ENCODE measurements at places on chromosomes 1 and 21. TPM values are rescaled to one million over a fixed set of nuclear protein-coding genes. Genes with fewer than 3 reads are reported as not detected.

AADACL3 gene
- not detected for total RNA-seq

FCRL1 gene
- 3.2 TPM for total RNA-seq

SNIP1 gene
- 11.0 TPM for total RNA-seq

GRCh38 chr1:117339866-117340700 is 27.2 kb upstream of the MAN1A2 start:
- DNase-seq: no peak

- DNase-seq: peak; percentile 36
Observed at GRCh38 chr1:223811634-223812101, 34.1 kb downstream of the TP53BP2 start.

- no peak for DNase-seq
Observed at GRCh38 chr1:6588128-6588892, 8.5 kb downstream of the ZBTB48 start.

DNA sequence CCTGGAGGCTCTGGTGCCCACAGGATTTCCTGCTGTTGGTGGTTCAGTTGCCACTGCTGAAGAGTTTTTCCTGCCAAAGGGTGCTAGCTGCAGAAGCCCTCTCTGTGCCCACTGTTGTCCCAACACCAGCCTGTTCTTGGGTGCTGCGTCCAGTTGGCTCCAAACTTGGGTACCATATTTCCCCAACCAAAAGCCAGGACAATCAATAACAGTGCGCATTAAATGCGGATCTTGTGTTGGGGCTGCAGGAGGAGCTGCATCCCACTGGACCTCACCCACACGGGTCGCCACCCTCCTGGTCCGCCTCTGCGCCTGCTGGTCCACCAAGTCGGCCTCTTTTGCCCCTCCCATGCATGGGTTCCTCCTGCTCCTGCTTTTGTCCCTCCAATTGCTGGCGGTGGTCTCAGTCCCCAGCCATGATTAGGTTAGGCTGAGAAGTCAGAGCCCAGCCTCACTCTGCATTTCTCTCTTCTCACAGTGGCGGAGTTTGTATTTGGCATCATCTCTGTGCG is 9.8 kb downstream of the ABCG1 start:
- no peak for DNase-seq

- no peak for DNase-seq
Observed at GRCh38 chr1:1359308-1359663, 931 bp upstream of the MXRA8 start.

DNA sequence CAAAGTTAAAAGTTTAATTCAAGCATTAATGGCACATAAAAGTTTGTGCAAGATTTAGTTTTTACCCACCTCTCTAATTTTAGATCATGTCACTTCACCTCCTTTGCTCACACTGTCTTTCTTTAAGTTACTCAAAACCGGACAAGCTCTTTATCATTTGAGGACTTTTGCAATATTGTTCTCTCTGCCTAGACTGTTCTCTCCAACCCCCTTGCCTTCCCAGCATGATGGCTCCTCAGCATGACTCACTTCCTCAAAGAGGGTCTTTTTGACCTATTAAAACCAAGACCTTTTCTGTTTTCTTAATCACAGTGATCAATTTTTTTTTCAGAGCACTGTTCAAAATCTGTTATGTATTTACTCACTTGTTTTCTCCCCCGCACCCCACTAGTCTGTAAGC is 61.3 kb downstream of the XKR8 start:
- DNase-seq: no peak

- DNase-seq: no peak
Observed at GRCh38 chr1:222911866-222912265, 97.0 kb downstream of the DISP1 start.

DNA sequence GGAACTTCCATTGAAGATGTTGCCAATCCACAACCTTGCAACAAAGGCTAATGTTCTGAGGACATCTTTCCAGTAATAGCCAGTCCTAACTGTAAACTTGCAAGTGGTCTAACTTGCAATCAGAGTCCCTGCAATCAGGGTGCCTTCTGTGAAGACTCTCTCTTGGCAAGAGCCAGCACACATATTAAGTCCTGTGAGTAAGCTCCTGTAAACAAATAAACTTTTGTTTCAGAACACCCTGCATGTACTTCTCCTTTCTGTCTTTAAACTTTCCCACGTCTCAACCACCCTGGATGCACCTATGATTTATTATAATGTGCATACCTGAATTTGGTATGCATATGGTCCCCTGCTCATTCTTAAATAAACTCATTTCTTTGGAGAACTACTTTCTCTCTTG is 9.1 kb downstream of the GBP7 start:
- no peak for DNase-seq

DNA sequence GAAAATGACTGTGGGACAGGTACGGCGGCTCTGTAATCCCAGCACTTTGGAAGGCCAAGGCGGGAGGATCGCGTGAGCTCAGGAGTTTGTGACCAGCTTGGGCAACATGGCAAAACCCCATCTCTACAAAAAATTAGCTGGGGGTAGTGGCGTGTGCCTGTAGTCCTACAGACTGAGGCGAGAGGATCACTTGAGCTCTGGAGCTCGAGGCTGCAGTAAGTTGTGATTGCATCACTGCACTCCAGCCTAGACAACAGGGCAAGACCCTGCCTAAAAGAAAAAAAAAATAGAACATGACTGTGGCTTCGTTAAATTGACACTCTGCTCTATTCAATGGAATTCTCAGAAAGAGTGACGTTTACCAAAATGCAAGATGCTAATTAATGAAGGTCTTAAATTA is 3.9 kb upstream of the DBT start:
- DNase-seq: no peak

Measured in hematopoietic multipotent progenitor cell (in vitro differentiated cells).